ENCODE measurements at places on chromosomes 6 and 20. TPM values are rescaled to one million over a fixed set of nuclear protein-coding genes. Genes with fewer than 3 reads are reported as not detected.

BMP5 gene
- total RNA-seq = not detected

GRCh38 chr6:136927292-136927691 lies 5.2 kb downstream of the SLC35D3 start:
- peak; percentile 18 for DNase-seq

- DNase-seq = no peak
Measured at GRCh38 chr20:60261333-60261732, 303.1 kb downstream of the CDH26 start.

GRCh38 chr6:136487759-136488425 lies 62.3 kb downstream of the MAP7 start:
- DNase-seq = no peak

- DNase-seq = no peak
Measured at GRCh38 chr6:40807484-40807883, 220.3 kb upstream of the LRFN2 start.

- DNase-seq = no peak
Measured at GRCh38 chr20:20677186-20677585, 35.3 kb downstream of the RALGAPA2 start.

GRCh38 chr6:22975079-22975478 lies 405.7 kb downstream of the HDGFL1 start:
- DNase-seq = no peak

- no peak for DNase-seq
Measured at GRCh38 chr20:10540636-10541493, 105.8 kb downstream of the SLX4IP start.

- DNase-seq = no peak
Measured at GRCh38 chr6:144725736-144726522, 440.8 kb downstream of the UTRN start.

- DNase-seq = no peak
Measured at GRCh38 chr6:35048031-35048613, 93.0 kb downstream of the TCP11 start.

- no peak for DNase-seq
Measured at GRCh38 chr6:16180696-16181438, 52.0 kb downstream of the MYLIP start.

All from naive thymus-derived CD4-positive, alpha-beta T cell (primary cell).